Karpas-422 (cell line): ENCODE measurements at places on chromosomes 4 and X.

GRCh38 chrX:153881281-153881680 is 4.7 kb downstream of the L1CAM start:
- DNase-seq = no peak

DNA sequence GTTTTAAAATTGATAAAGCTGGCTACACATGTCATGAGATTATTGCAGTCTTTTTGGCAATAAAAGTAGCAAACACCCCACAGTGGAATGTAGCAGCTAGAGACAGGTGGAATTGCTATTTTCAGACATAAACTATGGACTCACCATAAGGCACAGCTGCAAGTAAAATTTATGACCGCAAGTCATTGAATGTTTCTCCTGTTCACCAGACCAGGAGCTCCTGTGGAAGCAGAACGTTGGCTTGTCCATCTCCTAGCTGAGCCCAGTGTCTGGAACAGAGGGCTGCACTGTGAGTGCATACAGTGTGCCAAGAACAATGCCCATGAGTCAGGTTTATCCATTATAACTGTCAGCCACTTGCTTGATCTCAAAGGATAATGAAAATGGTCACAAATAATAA is 538.2 kb downstream of the INPP4B start:
- no peak for DNase-seq

- DNase-seq = no peak
Measured at GRCh38 chrX:13535376-13536165, 33.8 kb upstream of the EGFL6 start.

DNA sequence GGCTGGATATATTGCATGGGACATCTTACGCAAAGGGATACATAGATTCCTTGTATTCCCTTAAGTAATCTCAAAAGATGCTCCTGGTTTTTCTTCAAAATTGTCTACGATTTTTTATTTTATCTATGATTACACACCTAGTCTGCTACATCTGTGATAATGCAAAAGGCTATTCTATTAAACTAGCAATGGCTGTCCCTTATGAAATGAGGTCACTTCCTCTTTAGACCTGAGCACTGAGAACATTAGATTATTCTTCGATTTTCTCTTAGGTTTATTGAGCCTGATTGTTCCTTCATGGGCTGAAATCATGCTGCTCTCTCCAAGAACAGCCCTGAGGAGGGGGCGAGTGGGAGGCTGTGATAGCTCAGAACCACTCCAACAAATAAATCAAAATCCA is 126.8 kb upstream of the ENPP6 start:
- peak; percentile 54 for DNase-seq

DNA sequence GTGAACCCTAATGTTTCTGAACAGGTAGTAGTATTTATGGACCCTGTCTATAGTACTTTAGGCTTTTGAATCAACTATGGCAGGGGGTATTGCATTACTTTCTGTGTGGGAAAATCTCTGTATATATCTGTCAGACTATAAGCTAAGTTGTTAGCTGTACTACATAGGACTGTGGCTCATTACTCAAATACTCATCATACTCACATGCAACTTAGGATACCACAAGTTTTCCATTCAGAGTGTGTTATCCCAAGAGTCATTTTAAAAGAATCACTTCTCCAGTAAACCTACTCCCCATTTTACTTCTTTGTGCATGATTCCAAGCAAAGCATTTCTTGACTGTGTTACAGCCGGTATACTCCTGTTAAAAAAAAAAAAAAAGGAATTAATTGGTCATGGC is 95.6 kb downstream of the PHOX2B start:
- no peak for DNase-seq

DNA sequence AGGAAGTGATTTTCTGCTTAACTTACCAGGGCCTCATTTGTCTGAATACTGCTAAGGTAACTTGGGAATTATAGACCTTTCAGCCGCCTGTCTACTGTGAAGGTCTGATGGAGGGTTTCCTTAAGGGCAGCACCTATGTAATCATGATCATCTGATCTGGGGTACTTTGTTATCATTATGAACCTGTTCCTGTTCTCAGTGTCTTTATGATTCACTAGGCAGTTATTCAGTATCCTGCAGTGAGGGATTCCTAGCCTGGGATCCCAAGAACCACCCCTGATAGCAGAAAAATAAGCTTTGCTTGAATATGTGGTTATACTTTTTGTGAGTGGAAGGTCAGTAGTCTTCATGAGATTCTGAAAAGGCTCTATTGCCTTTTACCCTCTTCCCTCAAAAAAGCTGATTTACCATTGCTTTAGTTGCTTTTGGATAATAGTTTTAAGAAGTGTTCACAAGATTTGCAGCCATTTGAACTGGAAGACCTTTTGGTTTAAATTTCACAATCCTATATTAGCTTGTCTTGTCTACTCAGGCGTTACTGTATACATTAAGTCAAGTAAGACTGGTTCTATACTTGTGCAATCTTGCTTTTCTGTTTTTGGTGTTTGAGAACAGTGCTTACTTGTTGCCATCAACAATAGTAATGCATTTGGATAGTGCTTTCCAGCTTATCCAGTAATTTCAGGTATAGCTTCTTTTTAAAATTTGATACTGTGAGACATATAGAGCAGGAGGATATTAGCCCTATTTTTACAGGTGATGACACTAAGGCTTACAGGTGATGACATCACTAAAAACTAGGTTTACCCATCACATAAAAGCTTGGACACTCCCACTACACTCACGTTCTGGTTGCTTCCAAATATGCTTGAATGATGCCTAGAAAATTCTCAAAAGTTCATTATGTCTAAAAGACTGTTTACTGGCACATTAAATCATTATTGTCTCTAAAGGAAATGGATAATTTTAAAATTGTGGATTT is 60.0 kb downstream of the FHIP1A start:
- DNase-seq = peak; percentile 32

DNA sequence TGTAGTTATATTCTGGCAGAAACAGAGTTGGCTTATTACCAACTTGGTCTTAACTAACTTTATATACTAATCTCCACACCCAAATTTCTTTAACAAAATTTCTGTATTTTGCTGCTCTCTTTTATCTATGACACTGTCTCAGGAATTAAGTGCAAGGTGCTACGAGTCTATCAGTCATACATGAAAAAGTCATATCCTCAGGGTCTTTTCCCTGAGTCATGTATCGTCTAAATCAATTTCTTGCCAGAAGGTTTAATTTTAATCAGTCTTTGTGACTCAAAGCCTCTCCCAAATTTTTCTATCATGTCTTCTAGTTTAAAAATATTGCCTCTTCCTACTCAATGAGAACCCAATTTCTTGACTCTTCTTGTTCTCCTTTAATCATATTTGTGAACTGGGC is 1803.6 kb upstream of the PCDH7 start:
- DNase-seq = no peak

- DNase-seq = no peak
Measured at GRCh38 chr4:91734682-91735081, 569.1 kb upstream of the GRID2 start.

DNA sequence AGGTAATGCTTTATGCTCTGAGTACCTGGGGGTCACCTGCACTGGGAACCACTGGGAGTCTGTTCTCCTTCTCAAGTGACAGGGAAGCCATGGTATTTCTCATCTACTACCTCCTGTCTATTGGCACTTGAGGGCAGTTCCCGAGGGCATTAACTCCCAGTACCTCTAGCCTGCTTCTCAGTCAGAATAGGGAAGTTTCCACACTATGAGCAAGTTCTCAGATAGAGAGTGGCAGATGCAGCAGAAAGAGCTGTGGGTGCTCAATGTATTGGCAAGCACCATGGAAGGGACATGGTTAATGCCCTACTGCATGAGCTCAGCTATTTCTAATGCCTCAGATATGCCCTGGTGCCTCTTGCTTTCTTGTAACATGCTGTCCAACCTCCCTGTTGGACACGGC is 74.1 kb downstream of the ANOS1 start:
- DNase-seq = no peak

GRCh38 chrX:115259238-115259875 is 25.5 kb upstream of the LRCH2 start:
- DNase-seq = no peak
